ENCODE measurements at places on chromosomes 3 and 15. TPM values are rescaled to one million over a fixed set of nuclear protein-coding genes. Genes with fewer than 3 reads are reported as not detected.

- no peaks in the 10 kb centered on the region for H3K27me3 ChIP-seq
- no peaks in the 10 kb centered on the region for H3K36me3 ChIP-seq
- no peak overlapping the region for H3K27ac ChIP-seq
- H3K4me3 ChIP-seq = no peak overlapping the region
- DNase-seq = no peak
- H3K4me1 ChIP-seq = no peaks in the 10 kb centered on the region
These were observed 46.1 kb upstream of the ABI3BP start for GRCh38 chr3:101039285-101039684.

DNA sequence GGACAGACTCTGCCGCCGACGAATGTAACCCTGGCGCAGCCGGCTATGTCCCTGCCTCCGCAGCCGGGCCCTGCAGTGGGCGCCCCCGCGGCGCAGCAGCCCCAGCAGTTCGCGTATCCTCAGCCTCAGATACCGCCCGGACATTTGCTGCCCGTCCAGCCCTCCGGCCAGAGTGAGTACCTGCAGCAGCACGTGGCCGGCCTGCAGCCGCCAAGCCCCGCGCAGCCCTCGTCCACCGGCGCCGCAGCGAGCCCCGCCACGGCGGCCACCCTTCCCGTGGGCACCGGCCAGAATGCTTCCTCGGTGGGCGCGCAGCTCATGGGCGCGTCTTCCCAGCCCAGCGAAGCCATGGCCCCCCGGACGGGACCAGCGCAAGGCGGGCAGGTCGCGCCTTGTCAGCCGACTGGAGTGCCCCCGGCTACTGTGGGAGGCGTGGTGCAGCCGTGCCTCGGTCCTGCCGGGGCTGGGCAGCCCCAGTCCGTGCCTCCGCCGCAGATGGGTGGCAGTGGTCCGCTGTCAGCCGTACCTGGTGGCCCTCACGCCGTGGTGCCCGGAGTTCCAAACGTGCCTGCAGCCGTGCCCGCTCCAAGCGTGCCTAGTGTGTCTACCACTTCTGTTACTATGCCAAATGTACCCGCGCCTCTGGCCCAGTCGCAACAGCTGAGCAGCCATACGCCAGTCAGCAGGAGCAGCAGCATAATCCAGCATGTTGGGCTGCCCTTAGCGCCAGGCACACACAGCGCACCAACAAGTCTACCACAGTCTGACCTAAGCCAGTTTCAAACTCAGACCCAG is 2.4 kb downstream of the TSC22D2 start:
- H3K36me3 ChIP-seq = no peaks in the 10 kb centered on the region
- H3K27me3 ChIP-seq = no peaks in the 10 kb centered on the region
- no peak for DNase-seq
- peak overlapping the region; percentile 100 for H3K27ac ChIP-seq
- no peaks in the 10 kb centered on the region for H3K4me1 ChIP-seq

GRCh38 chr3:52403955-52404354 is 40.9 kb downstream of the SEMA3G start:
- no peak overlapping the region for H3K4me3 ChIP-seq
- H3K36me3 ChIP-seq = peaks cover 97% of the 10 kb centered on the region
- no peak overlapping the region for H3K27ac ChIP-seq

DNA sequence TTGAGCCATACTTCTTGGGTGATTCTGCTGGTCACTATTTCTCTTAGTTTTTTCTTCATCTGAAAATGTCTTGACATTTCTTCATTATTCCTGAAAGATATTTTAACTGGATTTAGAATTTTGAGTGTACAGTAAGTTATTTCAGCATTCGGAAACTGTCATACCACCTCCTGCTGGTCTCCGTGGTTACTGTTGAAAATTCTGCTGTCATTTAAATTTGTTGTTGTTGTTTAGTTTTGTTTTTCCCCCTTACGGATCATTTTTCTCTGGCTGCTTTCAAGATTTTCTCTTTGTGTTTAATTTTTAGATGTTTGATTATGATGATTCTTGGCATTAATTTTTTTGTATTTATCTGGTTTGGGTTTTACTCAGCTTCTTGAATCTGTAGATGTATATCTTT is 100.5 kb downstream of the CHRNA7 start:
- H3K36me3 ChIP-seq = no peaks in the 10 kb centered on the region
- H3K4me1 ChIP-seq = no peaks in the 10 kb centered on the region
- no peak overlapping the region for H3K4me3 ChIP-seq
- no peak overlapping the region for H3K27ac ChIP-seq
- no peak for DNase-seq

DNA sequence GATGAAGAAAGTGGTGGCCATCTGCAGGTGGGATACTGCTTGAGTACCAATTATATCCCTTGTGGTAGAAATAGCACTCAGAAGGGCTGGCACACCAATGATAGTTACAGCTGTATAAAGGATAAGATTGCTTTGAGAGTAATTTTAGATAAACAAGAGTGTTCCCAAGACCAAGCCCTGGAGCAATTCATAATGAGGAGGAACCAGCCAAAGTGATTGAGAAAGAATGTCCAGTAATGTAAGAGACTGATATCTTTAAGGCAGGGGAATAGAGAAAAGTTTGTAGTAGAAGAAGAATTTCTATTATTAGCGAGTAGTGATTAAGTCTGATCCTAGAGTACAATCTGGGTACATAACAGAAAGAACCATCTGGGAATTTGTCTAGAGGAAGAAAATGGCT is 945.1 kb downstream of the OTOL1 start:
- H3K4me1 ChIP-seq = no peaks in the 10 kb centered on the region
- DNase-seq = no peak
- H3K4me3 ChIP-seq = no peak overlapping the region
- H3K27ac ChIP-seq = no peak overlapping the region

DNA sequence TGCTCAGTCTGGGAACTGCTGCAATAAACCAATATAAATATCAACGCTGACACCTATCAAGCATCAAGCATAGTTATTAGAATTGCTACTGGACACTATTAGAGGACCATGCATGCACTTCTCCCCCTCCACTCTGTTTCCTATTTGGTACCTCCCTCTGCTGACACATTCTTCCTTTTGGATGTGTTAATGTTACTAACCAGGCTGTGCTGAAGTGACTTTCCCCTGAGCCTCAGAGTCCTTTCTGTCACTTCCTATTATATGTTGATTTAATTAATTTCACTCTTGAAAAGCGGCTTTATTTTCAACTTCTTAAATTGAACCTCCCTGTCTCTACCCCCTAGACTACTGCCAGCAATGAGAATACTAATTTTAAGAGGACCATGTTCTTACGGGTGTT is 379.1 kb downstream of the MCTP2 start:
- no peaks in the 10 kb centered on the region for H3K27me3 ChIP-seq
- H3K4me3 ChIP-seq = no peak overlapping the region
- no peaks in the 10 kb centered on the region for H3K36me3 ChIP-seq

NLGN1 gene
- total RNA-seq = 50.7 TPM
